A673 (cell line): ENCODE measurements at places on chromosomes 4 and X.
A peak's percentile ranks its signal among the peaks of the same experiment; 100 is the strongest.

DNA sequence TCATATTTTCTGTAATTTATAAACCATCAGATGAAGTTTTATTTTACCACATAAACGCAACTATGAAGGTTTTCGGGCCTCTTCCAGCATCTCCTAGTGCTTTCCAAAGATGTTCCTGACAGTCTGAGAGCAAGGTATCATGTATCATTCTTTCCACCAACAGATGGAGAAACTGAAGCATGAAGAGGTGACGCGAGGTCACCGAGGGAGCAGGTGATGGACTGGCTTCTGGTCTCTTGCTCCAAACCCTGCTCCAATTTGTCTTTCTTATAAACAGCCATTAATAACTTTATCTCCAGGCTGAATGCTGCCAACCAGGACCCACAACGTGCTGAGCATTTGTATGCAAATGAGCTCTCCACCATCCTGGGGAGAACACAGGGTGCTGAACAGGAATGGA is 86.3 kb upstream of the MAML3 start:
- DNase-seq: no peak

GRCh38 chrX:154490021-154490413 is 412 bp downstream of the SLC10A3 start:
- no peak for DNase-seq

GRCh38 chr4:6732441-6733357 is 16.7 kb downstream of the BLOC1S4 start:
- DNase-seq: no peak

DNA sequence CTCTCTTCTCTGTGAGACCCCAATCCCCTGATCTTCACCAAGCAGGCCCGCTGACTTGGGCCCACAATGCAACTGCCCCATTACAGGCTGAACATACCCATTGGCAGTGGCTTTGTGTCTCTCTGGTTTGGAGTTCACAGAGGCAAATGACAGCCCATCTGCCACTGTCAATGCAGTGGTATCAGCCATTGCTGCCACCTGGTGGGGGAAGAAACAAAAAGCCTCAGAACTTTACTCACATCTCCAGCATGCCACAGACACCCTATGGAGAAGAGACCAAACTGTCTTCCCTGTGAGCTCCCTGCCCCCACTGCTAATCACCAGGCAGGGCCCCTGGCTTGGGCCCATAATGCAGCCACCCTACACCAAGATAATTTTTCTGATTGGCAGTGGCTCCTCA is 729.3 kb upstream of the ACTRT1 start:
- DNase-seq: peak; percentile 81

DNA sequence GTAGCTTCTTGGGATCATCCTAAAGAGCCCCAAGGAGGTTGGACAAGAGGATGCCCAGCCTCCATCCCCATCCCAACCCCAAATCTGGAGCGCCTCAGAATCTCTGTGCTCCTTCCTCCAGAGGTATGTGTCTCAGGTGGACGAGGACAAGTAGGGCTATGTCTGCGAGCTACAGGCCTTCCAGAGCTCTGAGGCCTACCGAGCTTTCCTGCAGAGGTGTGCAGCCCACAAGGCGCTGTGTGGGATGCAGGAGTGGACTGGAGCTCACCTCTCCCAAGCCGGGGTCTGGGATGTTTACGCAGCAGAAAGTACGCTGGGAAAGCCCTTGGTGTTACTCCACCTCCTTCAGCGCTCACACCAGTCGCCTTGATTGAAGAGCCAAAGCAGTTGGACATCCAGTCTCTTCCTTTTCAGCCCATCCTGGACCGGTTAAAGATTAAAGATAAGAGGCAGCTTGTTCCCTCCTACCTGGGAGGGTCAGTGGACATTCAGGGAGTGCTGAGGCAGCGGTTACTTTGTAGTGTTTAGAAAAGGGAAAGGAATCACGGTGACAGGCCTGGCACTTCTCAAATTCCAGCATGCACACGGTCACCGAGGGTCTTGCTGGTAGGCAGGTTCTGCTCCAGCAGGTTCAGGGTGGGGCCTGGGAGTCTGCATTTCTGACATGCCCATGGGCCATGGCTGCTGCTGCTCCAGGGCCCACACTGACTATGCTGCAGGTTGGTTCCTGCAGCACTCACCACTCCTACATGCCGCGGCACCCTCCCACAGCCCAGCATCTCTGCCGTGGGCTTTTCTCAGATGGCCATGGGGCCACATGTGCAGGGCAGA is 29.5 kb upstream of the JAKMIP1 start:
- DNase-seq: no peak

DNA sequence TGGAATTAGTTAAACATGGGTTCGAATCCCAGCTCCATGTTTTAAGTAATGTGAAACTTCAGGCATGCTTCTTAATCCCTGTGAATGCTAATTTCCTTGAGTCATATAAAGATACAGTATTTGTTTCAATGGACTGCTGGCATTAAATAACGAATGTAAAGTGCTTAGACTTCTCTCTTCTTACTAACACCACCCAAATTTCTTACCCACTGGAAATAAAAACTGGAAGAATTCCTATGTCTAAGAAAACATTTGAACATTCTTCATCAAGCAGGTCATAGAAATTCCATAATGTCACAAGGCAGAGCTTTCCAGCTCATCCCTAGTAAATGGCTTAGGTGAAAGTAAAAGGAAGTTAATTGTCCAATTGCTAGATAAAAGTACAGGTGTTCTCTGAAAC is 172.5 kb downstream of the ANK2 start:
- no peak for DNase-seq

- no peak for DNase-seq
Observed at GRCh38 chr4:52701207-52701606, 42.1 kb upstream of the USP46 start.

DNA sequence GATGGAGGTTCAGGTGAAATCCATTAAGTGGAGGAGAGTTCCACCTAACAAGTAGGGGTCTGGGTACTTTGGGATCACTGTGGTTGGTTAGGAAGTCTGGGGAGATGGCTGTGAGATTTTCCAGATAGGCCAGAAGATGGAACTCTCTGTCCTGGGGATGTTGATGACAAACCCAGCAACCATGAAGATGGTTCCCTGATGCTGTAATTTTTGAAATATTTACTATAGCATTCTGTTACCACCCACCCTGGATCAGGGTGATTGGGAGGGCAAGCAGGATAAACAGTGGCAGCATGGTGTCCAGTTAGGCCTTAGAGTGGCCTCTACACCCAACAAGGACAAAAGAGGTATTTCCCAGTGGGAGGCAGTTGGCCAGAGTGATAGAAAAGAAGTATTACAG is 15.9 kb upstream of the NELFA start:
- DNase-seq: no peak

DNA sequence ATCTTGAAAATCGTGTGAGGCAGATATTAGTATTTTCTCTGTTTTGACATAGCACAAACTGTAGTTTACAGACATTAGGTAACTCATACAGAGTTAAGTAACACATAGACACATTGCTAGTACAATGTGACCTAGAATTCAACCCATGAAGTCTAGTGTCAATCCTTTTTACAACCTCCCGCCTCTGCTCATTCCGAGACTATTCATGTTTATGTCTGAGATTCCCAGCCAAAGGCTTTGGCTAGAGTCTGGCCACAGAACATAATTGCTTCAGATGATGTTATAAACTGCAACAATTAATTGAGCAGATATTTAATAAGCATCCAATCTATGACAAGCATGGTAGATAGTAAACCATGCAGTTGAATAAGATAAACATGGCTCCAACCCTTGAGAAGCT is 841.0 kb downstream of the STIM2 start:
- DNase-seq: no peak
